ENCODE measurements at places on chromosomes 5 and 9.

- no peak for DNase-seq
Measured at GRCh38 chr9:750249-750967, 91.1 kb upstream of the DMRT1 start.

DNA sequence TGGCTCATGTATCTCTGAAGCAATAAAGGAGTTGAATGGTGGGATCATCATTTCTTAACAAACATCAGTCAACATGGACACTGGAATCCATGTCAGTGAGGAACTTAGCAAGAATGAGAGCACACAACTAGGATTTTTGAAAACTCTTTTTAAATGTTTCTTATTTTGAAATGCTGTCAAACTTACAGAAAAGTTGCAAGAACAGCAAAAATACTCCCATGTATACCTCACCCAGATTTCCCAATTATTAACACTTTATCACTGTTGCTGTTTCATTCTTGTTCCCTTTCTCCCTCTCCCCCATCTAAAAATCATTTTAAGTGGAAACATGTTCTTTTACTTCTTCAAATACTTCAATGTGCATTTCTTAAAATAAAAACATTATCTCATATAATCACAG lies 65.5 kb downstream of the RORB start:
- DNase-seq, result no peak

DNA sequence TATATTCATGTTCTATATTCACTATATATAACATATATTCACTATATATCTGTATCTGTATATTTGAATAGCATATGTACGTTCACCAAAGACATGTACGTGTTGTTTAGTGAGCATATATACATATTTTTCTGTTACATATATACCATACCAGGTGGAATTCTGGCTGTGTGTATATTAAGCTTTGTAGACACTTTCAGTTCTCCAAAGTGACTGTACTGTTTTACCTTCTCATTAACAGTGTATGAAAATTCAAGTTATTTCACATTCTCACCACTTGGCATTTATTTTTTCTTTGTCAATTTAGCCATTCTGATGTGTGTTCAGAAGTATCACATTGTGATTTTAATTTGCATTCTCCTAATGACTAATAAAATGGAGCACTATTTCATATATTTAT lies 52.2 kb downstream of the DROSHA start:
- DNase-seq, result no peak

DNA sequence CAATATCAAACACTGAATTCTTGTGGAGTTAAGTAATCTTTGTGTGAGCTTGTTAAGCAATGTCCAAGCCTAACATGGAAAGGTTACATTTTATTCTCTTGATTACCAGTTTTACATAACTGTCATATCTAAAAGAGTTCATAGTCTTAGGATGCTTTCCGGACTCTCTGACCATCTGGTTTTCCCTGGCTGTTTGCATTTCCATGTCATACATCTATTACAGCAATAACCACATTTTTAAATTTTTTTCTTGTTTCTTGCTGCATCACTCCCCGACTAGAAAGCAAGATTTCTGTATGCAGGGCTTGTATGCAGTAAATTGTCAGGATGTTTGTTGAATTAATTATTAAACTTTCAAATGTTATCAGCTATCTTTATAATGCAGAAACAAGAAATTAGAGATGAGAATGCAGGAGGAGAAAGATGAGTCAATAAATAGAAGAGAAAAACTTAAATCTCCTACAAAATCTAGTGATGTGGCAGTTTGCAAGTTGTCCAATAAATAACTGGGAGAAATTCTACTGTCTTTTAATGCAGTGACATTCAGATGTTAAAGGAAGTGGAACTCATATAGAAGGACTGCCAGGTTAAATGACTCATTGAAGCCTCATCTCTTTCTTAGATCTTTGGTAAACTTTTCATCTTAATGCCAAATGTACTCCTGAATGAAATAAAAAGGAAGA lies 179.6 kb upstream of the SGCD start:
- DNase-seq, result no peak

DNA sequence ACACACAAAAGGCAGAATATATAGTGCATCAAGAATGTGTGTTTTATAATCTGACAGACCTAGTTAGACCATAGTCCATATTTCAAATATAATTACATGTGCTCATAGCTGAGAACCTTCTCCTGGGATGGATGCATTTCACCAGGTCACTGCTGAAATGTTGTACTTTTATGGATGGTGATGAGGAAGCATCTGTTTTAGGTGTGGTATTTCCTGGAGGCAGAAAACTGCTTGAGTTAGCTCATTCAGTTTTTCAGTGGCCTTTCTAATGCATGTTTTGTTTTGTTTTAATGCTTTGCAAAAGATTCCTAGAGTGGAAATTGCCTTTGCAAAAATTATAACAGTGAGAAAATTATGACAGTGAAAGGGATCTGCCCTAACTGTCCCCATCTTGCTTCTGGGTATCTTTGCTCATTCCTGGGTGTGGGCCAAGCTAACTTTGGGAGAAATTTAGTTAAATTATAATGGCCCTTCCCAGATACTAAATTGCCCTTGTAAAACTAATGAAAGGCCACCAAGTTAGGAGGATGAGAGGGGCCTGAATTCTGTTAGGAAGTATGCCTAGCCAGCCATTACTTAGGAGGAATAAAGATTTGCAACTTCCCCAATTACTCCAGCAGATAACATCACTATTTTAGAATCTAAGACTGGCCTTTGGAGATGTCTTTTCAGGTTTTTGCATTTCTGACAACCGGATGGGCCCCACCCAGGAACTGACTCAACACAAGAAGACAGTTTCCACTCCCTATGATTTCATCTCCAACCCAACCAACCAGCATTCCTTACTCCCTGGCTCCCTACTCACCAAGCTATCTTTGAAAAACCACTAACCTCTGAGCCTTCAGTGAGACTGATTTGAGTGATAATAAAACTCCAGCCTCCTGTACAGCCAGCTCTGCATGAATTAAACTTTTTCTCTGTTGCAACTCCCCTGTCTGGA lies 7.0 kb upstream of the IL12B start:
- DNase-seq, result peak; percentile 66

GRCh38 chr9:2524601-2525000 lies 97.0 kb upstream of the VLDLR start:
- DNase-seq, result no peak

GRCh38 chr9:86756576-86757381 lies 190.5 kb downstream of the GAS1 start:
- DNase-seq, result no peak

- no peak for DNase-seq
Measured at GRCh38 chr9:84811072-84811750, 141.7 kb downstream of the NTRK2 start.

- DNase-seq, result no peak
Measured at GRCh38 chr5:32595118-32595517, 9.8 kb downstream of the SUB1 start.

GRCh38 chr5:135392256-135392655 lies 6.8 kb downstream of the MACROH2A1 start:
- no peak for DNase-seq

GRCh38 chr9:16131264-16131663 lies 578.4 kb downstream of the CCDC171 start:
- no peak for DNase-seq

- DNase-seq, result peak; percentile 19
Measured at GRCh38 chr9:93237540-93237939, 53.6 kb downstream of the WNK2 start.

- DNase-seq, result peak; percentile 91
Measured at GRCh38 chr9:120925535-120926396, 830 bp downstream of the TRAF1 start.

DNA sequence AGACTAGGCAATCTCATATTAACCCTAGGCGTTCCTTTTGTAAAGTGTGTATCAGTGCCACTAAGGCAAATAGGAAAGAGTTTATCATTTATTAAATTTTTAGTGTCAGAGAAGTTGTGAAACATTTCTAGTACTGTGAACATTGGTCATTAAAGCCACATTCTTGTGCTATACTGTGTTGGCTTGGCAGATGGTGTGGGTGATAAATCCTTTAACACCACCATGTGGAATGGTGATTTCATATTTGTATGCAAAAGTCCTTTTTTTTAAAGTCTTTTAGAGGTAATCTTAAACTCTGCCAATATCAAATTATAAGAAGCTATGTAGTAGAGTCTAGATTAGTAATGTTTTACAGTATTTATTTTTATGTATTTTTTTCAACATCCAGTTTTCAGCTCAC lies 18.1 kb downstream of the SLC12A2 start:
- no peak for DNase-seq

- DNase-seq, result peak; percentile 76
Measured at GRCh38 chr5:181217111-181217802, 5.8 kb upstream of the TRIM41 start.

DNA sequence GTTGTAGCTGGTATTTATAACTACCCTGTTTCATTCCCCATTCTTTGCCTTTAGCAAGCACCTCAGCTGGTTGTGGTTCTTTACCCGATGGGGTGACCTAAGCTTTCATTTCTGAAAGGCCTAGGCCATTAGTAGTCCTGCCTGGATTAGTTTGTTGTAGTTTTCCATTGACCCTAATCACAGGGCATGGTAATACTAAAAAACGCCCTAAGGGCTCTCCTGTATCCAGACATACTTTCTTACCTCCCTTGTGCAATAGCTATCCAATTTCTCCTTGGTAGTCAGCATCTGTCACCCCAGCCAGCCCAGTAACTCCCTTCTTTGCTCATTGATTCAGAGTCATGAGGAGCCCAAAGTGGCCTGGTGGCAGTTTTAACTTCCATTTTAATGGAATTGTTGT lies 24.0 kb downstream of the TMOD1 start:
- no peak for DNase-seq

DNA sequence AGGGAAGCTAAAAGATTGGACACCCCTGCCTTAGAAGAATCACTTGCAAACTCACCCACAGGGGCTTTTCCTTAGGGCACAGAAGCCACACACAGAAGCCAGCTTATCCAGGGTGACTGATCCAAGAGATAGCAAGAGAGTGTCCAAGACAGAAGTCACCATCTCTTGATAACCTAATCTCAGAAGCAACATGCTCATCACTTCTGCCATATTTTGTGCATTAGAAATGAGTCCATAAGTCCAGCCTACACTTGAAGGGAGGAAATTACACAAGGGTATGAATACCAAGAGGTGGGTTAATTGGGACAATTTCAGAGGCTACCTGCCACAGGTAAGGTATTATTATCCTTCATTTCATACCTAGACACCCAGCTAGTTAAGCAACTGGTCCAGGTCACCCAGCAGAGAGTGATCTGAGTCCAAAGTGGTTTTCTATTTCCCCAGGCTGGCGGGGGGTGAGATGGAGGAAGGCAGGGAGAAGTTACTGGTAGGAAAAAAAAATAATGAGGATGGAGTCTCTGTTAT lies 3.7 kb upstream of the ERGIC1 start:
- DNase-seq, result no peak

GRCh38 chr5:161373345-161373707 lies 173.2 kb downstream of the GABRB2 start:
- no peak for DNase-seq

GRCh38 chr5:83492331-83492730 lies 20.8 kb downstream of the VCAN start:
- DNase-seq, result no peak

GRCh38 chr9:111940697-111941096 lies 44.1 kb downstream of the UGCG start:
- DNase-seq, result no peak

- no peak for DNase-seq
Measured at GRCh38 chr5:157721159-157721558, 10.1 kb upstream of the THG1L start.
